ENCODE measurements at places on chromosomes 5 and 9.

DNA sequence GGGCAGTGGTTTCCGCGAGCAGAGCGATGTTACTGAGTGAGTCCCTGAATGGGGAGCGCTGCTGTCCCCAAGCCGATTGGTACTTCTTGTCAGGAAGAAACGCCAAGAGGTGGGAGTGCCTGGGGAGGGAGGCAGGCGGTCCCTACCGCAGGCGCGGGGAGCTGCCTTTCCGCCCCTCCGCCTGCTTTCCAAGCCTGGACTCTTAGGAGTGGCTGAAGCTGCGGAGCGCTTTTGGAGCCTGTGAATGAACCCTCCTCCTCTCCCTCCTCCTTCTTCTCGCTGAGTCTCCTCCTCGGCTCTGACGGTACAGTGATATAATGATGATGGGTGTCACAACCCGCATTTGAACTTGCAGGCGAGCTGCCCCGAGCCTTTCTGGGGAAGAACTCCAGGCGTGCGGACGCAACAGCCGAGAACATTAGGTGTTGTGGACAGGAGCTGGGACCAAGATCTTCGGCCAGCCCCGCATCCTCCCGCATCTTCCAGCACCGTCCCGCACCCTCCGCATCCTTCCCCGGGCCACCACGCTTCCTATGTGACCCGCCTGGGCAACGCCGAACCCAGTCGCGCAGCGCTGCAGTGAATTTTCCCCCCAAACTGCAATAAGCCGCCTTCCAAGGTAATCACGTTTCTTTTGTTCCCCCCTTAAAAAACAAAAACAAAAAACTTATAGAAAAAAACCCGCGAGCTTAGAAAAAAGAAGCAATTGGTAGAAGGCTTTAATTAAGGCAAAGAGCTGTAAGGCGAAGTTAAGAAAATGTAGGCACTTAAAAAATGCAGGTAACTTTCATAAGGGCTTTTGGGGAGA, at the start of gene VCAN:
Gene VCAN, plus strand, starts transcription at position 340 of the 808 bp plus-strand sequence. CDS start 11,775 bp downstream, outside the sequence.
- peak; percentile 53 for DNase-seq

DNA sequence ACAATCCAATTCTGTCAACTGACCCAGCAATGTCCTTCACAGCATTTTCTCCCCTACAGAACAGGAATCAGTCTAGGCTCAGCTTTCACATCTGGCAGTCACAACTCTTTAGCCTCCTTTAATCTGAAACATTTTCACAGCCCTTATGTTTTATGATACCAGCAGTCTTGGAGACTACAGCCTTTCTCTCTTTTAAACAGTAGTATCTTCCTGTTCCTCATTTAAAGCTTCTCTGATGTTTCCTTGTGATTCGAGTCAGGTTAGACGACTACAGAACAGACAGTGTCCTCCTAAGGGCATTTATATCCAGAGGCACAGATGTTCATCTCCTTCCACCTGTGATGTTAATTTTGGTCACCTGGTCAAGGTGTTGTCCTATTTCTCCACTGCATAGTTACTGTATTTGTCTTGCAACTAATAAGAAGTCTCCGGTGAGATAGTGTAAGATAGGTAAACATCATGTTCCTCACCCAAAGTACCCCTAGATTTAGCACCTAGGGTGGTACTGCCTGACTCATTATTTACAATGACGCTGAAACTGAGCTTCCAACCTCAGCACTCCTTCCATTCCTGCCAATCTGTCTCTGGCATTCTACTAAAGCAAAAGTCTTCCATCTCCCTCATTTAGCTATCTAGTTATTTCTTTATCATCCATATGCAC, 20.7 kb downstream of the TTC39B start:
- no peak for DNase-seq

GRCh38 chr9:89810431-89810830, 205.6 kb downstream of the GADD45G start:
- DNase-seq = no peak

- no peak for DNase-seq
Observed at GRCh38 chr5:110342683-110343082, 383.8 kb downstream of the TMEM232 start.
